ENCODE measurements at places on chromosomes 11 and 22.

GRCh38 chr11:5596607-5597201 lies at the start of gene TRIM6:
TRIM6 (plus strand) TSS chr11:5596637; CDS start chr11:5596898, 261 bp downstream.
- DNase-seq: no peak

DNA sequence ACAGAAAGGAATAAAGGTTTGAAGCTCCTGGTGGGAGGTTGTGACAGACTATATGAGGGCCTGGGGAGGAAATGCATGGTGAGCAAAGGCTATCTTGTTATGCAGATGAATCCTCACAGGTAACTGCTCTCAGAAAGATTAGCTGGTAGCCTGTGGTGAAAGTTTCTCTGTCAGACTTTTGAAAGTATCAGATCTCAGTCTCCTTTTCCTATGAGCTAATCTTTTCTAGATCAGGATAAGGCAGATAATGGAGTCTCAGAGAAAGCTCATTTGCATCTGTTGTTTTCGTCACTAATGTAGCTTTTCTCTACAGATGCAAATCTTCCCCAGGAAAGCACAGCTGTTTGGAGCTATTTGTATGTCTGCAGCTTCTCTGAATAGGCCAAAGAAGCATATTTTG lies 21.0 kb upstream of the OR6X1 start:
- no peak for DNase-seq

- DNase-seq: no peak
These were observed 116.2 kb downstream of the NECTIN1 start for GRCh38 chr11:119612814-119613213.

DNA sequence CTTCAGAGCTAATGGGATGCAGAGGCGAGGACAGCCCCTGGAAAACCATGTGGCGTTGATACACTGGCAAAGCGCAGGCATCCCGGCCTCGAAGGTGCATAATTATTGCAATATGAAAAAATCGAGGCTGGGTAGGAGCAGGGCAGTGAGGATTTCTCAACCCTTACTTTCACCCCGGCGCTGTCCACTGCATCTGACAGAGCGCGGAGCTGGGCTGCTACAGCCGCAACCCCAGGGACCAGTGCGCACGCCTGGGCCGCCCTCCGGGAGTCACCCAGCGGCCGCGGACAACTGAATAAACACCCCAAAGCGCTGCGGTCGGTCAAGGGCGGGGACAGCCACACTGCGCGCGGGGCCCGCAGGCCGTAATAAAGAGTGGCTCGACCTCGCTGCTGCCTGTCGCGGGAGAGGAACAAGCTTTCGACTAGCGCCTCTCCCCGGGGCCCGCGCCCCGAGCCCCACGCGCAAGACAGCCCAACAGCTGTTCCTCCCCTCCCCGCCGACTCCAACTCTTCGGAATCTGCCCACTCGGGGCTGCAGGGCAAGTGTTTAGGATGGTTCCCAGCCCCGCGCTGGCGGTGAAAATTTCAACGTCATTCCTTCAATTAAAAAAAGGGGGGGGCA lies 3.6 kb upstream of the WT1 start:
- DNase-seq: no peak

- no peak for DNase-seq
These were observed 48.2 kb downstream of the BSX start for GRCh38 chr11:122933416-122933815.

GRCh38 chr11:18080451-18080850 lies 25.4 kb downstream of the SAAL1 start:
- DNase-seq: no peak

DNA sequence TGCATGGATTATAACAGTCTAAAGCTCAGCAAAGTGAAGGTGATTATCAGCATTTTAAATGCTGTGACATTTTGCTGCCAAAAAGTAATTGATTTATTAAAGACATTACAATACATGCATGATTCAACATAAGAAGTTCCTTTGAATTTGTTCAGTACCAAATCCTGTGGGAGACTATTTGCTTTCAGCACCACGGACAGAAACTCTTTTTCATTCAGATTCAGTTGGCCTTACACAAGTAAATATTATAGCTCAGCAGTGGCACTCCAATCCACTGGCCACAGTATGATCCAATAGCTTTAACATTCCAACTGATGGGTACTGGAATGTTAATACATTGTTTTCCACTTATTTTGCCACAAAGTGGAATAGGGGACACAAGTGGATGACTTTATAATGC lies 806.7 kb downstream of the NTM start:
- no peak for DNase-seq

GRCh38 chr11:69002110-69002569 lies 10.9 kb downstream of the MRGPRF start:
- DNase-seq: no peak
